ENCODE measurements at places on chromosomes 2 and 18.

- no peak for DNase-seq
Observed at GRCh38 chr18:47990981-47991380, 60.5 kb upstream of the SMAD2 start.

DNA sequence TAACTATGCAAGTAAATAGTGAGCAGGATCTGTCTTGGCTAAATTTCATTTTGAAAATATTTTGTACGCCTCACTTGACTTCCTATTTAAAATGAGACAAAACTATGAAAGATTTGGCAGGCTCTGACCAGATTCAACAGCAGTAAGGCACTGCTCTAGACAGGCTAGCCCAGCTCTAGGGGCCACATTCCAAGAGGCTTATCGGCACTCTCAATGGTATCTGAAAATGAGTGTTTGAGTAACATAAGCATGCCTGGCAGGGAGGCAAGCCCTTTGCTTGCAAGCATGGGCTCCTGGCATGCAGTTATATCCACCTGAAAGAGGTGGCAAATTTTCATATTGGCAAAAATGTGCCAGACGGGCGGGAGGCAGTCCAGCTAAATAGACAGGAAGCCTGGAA, 10.5 kb downstream of the CAPN13 start:
- DNase-seq, result no peak

DNA sequence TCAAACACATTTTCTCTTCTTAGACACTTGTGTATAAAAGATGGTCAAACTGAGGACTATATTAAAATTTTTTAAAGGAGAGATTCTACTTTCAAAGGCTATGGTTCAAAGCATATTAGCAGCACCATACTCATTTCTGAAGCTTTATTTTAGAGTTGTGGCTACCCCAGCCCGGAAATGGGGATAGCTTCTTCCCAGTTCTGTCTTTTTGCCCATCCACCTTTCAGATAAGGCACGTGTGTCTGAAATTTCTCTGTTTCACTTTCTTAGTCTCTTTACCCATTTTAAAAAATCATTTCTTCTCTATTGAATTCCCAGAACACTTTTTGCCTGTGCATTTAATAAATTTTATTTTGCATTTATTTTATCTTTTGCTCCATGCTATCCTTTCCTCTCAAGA, 431.5 kb downstream of the RNF144A start:
- DNase-seq, result no peak

DNA sequence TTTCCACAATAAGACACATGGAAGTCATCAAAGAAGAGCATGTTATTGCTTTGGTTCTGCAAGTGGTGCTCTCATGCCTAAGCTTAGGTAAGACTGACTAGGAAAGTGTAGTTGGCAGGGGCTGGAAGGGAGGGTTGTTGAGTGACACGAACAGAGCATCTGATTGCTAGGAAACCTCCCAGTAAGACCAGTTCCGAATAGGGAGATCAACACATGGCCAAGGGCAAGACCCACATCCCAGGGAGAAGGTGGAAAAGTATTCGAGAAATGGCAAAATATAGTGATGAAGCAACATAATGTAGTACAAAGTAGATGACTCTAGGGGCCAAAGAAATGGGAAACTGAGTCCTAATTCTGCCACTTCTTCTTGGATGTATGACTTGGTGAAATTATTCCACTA, 33.8 kb upstream of the FMNL2 start:
- no peak for DNase-seq

GRCh38 chr2:160651416-160652200, 158.0 kb upstream of the RBMS1 start:
- DNase-seq, result no peak

- DNase-seq, result no peak
Observed at GRCh38 chr2:84776011-84776410, 104.9 kb downstream of the TRABD2A start.

DNA sequence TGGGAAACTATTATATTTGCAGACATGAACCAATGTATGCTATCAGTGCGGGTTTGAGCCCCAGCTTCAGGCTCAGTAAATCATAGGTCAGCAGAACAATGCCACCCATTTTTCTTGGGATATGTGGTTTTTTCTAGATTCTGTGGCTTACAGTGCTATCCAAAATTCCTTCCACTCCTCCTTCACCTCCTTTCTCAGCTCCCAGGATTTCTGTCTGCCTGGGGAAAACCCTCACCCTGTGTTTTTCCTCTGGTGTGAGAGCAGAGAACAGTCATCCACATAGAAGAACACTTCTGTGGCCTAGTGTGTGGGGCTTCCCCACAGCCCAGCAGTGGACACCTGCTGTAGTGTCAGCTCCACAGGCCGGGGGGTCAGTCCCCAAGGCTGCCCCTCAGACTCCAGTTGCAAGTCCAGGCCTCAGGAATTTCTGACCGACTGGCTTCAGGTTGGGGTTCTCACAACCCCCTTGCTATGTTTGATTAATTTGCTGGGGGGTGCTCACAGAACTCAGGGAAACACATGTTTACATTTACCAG, 238.2 kb downstream of the LDLRAD4 start:
- no peak for DNase-seq

- DNase-seq, result no peak
Observed at GRCh38 chr2:221478485-221478863, 93.6 kb downstream of the EPHA4 start.

DNA sequence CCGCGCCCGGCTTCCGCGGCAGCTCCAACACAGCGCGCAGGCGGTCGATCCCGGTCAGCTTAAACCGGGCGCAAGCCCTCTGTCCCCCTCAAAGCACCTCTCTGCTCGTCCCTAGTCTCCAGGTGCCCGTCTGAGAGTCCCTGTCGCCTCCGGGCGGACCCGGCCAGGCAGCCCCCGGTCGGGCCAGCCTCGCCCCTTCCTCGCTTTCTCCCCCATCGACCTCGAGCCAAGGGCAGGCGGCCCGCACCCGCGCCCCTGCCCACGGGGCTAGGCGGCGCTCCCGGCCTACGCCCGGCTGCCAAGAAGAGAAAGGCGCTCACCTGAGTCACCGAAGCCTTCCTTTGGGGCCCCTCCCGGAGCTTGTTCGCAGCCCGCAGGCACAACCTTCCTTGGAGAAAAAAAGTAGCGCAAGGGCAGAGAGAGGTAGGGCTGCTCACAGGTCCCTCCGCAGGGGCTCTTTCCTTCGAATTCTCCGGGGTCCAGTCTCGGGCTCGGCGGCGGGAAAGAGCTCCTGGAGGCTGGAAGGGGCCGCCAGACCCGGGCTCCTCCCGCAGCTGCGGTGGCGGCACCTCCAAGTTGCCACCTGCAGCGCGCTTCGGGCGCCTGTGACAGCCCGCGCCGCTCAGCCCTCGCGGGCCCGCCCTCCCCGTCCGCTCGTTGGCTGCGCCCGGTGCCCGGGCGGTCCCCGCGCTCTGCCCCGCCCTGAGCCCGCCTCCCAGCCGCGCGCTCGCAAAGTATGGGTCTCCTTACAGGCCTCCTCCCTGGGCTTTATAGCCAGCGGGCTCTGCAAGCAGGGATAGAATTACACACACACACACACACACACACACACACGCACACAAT, 86.5 kb upstream of the EPB41L3 start:
- DNase-seq, result no peak

- no peak for DNase-seq
Observed at GRCh38 chr2:180677930-180678624, 302.3 kb upstream of the UBE2E3 start.

DNA sequence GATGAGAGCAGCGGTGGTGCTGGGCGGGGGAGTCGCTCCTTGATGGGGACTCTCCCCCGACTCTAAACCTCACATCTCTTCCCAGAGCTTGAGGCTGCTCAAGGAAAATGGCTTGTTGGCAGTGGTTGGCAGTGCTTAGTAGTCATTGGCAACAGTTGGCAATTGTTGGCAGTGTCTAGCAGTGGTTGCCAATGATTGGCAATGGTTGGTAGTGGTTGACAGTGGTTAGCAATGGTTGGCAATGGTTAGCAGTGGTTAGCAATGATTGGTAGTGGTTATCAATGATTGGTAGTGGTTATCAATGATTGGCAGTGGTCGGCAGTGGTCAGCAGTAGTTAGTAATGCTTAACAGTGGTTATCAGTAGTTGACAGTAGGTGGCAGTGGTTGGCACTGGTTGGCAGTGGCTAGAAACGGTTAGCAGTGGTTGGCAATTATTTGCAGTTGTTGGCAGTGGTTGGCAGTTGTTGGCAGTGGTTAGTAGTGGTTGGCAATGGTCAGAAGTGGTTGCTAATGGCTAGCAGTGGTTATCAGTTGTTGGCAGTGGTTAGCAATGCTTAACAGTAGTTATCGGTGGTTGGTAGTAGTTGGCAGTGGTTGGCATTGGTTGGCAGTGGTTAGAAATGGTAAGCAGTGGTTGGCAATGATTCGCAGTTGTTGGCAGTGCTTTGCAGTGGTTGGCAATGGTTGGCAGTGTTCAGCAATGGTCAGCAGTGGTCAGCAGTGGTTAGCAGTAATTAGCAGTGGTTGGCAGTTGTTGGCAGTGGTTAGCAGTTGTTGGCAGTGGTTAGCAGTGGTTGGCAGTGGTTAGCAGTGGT, 85.4 kb upstream of the OTOS start:
- DNase-seq, result no peak

- no peak for DNase-seq
Observed at GRCh38 chr2:214376618-214377285, 34.1 kb upstream of the VWC2L start.

- no peak for DNase-seq
Observed at GRCh38 chr2:219028141-219028540, 13.2 kb downstream of the CFAP65 start.

- peak; percentile 26 for DNase-seq
Observed at GRCh38 chr2:217886720-217887309, 116.0 kb downstream of the TNS1 start.

DNA sequence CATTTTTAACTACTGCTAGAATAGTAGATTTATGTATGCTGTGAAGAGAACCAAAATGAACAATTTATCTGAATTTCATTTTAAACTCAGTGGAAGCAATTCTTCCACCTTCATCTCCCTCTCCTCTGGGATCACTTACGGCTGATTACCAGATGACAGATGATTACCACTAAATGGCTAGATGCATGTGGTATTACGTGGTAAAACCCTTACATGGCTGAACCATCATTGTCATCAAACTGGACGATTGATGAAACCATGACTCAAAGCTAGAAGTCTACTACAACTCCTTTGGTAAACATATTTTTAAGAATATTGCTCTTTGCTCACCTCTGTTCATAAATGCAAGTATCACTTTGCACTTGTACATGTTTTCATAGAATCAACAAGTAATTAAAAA, 48.5 kb upstream of the DOCK10 start:
- no peak for DNase-seq

- DNase-seq, result no peak
Observed at GRCh38 chr18:58896268-58896667, 31.6 kb downstream of the ZNF532 start.

GRCh38 chr18:24262087-24262486, 123.2 kb downstream of the CABYR start:
- DNase-seq, result no peak

GRCh38 chr18:41713969-41714825, 240.8 kb upstream of the PIK3C3 start:
- DNase-seq, result no peak

DNA sequence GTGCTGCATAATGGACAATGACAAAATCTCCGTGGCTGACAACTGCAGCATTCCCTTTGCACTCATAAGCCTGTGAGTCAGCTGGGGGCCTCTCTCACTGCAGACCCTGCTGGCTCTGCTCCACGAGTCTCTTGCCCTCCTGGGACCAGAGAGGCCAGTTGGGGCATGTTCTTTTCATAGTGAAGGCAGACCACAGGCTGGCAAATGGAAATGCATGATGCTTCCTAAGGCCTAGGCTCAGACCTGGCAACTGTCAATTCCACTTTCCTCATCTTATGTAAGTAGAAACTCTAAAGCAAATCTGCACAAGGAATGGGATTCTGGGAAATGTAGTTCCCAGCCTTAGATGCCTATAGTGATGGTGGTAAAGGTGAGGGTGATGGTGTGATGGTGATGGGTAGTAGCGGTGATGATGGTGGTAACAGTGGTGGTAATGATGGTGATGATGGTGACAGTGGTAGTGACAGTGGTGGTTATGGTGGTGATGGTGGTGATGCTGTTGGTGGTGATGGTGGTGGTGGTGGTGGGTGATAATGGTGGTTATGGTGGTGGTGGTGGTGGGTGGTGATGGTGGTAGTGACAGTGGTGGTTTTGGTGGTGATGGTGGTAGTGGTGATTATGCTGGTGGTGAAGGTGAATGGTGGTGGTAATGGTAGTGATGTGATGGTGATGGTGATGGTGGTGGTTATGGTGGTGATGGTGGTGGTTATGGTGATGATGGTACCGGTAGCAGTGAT, 185.8 kb upstream of the ARL4C start:
- no peak for DNase-seq

DNA sequence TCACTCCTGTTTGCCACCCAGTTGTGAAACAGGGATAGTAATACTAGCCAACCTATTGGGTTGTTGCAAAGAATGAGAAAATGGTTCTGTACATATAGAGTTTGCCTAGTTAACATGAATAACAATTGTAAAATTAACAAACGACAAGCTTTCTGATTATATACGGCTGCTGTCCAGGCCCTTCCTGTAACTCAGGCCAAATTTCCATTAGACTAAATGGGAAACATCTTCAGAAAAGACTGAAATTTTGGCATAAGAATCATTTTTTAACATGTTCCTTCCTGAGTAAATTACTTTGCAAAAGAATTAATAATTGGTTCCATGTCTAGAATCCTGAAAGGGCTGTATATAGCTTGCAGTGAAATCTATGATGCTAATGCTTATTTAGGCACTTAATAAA, 117.7 kb upstream of the SATB2 start:
- no peak for DNase-seq

DNA sequence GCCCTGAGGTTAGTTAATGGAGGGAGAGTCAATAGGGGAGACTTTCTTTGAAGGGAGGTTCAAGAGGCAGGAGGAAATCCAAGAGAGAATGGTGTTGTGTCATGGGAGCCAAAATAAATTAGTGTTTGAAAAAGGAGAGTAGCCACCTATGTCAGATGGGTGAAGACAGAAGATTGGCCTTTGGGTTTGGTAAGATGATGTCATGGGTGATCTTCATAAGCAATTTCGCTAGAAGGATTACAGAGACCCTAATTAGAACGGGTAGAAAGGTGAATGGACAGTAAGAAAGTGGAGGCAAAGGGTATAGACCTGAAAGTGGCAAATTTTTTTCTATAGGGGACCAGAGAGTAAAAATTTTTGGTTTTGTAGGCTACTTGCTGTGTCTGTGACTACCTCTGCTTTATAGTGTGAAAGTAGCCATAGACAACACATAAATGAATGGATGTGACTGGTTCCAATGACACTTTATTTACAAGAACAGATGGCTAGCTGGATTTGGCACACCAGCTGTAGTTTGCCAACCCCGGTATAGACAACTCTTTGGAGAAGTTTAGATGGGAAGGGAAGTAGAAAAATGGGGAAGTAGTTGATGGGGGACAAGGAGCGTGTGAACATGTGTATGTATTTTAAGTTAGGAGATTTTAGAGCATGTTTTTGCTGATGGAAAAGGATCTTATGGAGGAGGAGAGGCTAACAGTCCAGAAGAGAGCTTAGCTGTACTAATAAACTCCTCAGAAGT, 9.3 kb downstream of the STAMBP start:
- no peak for DNase-seq

DNA sequence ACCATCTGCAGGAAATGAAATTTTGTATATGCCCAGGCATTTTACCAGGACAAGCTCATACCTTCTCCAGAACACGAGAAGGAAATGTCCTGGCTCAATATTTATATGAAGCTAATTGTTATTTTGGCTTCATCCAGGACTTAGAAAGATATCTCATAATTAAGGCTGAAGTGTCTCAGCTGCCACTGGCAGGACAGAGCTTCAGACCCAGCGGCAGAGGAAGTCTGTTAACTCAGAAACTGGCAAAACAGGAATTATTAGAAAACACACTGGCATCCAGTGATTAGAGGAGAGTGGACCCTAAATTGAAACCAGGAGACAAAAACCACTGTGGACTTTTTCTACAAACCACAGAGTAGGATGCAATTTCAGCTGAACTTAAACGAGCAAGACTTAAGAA, 329.7 kb downstream of the CYRIA start:
- no peak for DNase-seq

- DNase-seq, result no peak
Observed at GRCh38 chr18:28065031-28065792, 111.7 kb downstream of the CDH2 start.

All from stimulated activated CD4-positive, alpha-beta T cell treated with anti-CD3 and anti-CD28 coated beads, TNF-alpha, amount 100 ng/mL, for 4 hours (primary cell).